ENCODE measurements at places on chromosomes 13 and 19.

GRCh38 chr13:101305981-101306411 lies 110.3 kb downstream of the NALCN start:
- no peak for DNase-seq

GRCh38 chr19:31354316-31354715 lies 5.1 kb upstream of the TSHZ3 start:
- DNase-seq: no peak

DNA sequence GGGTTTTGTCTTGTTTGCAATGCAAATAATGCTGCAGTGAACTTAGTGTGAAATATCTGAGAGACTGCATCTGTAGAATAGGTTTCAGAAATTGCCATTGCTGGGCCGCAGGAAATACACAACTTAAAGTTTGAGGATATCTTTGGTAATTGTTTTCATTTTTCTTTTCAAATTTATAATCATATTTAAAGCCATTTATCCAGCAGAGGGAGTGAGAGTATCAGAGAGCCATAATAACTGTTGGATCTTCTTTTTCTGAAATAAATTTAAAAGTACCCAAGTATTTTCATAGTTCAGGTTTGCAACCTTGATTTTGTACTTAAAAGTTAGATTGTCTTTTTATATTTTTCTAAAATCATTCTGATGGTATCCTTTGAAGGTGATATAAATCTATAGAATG lies 99.4 kb downstream of the ZMYM2 start:
- DNase-seq: no peak

DNA sequence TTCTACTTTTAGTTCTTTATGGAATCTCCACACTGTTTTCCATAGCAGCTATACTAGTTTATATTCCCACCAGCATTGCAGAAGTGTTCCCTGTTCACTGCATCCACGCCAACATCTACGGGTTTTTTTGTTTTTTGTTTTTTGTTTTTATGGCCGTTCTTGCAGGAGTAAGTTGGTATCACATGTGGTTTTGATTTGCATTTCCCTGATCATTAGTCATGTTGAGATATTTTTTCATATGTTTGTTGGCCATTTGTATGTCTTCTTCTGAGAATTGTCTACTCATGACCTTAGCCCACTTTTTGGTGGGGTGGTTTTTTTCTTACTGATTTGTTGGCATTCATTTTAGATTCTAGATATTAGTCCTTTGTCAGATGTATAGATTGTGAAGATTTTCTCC lies 89.7 kb downstream of the FRY start:
- no peak for DNase-seq

GRCh38 chr19:5839065-5840017 lies at the start of gene FUT6:
TSS of gene FUT6 (minus strand) at chr19:5839702. CDS start at chr19:5832567, 7,135 bp downstream.
- DNase-seq: no peak
